ENCODE measurements at places on chromosomes 5 and 9.

DNA sequence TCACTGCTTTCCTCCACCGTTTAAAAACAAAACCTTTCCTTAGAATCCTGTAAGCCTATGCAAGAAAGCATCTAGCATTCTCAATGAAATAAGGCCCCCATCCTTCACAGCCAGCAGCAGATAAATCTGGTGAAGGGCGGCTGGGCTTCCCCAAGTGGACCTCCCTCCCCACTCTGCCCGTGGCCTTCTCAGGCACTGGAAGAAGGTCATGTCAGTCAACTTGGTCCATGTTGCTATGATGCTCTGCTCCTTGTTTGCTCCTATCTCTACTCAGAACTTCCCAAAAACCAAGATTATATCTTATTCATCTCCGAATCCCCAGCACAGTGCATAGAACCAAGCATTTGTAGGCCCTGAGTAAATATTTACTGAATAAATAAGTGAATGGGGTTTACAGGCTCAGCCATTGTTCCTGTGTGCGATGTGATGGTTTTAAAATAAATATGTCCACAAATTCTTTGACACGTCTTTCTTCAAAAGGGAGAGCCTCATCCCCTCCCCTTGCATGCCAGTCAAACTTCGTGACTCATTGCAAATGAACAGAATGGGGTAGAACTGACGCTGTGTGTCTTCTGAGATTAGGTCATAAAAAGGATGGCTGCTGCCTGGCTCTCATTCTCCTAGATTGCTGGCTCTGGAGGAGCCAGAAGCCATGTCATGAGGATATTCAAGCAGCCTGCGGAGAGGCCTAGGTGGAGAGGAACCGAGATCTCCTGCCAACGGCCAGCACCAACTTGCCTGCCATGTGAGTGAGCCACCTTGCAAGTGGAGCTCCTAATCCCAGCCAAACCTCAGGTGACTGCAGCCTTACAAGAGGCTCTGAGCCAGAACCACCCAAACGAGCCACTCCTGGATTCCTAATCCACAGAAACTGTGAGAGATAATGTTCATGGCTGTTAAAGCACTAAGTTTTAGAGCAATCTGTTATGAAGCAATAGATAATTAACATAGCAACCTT is 70.5 kb downstream of the MED27 start:
- DNase-seq = no peak

DNA sequence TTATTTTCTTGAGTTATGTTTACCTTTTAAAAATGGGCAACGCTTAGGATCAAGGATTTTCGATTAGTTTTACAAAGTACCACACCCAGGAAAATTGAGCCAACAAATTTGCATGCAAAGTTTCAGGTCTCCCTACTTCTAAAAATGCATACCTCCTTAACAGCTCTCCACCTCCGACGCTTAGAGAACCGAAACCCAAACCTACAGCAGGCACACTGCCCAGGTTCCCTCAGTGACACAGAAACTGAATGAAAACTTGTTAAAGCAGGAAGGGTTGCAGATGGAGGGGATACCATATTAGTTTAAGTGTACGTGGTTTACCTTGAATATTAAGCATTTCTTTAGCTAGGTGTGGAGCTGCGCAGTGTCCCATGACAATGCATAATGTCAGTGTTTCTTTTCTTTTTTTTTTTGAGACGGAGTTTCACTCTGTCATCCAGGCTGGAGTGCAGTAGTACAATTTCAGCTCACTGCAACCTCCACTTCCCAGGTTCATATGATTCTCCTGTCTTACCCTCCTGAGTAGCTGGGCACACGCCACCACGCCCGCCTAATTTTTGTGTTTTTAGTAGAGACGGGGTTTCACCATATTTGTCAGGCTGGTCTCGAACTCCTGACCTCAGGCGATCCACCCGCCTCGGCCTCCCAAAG is 1.6 kb upstream of the SUB1 start:
- DNase-seq = no peak

DNA sequence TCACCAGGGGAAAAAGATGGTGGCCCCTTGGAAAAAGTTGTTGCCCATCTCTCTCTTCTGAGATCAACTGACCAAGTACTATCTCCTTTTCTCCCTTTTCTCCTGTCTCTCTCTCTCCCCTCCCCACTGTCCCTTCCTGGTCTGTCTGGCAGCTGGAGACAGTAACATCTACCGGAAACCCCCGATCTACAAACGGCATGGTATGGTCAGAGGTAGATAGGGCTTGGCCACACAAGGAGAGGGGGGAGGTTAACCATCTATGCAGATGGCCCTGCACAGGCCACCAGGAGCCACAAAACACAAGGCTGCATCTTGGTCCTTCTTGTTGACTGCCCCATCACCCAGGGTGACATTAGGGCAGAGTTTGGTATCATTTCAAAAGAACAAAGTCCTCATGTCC is 29.3 kb upstream of the AFAP1L1 start:
- DNase-seq = no peak

DNA sequence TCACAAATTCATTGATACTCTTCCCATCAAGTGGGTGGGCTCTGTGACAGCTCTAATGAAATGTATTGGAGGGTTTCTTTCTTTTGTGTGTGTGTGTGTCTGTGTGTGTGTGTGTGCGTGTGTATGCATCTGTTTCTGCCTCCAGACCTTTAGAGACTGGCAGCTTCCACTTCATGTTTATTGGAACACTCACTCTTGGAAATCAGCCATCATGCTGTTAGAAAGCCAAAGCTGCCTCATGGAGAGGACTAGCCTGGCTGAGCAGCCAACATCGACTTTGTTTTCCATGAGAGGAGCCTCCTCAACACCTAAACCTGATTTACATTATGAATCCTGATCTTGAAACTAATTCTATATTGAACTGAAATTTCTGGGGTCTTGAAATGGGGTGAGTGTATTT is 128.5 kb upstream of the FAM174A start:
- DNase-seq = no peak

GRCh38 chr9:99823681-99824377 is 2.1 kb downstream of the NR4A3 start:
- peak; percentile 67 for DNase-seq

GRCh38 chr5:581266-581665 is 30.9 kb upstream of the CEP72 start:
- DNase-seq = no peak

DNA sequence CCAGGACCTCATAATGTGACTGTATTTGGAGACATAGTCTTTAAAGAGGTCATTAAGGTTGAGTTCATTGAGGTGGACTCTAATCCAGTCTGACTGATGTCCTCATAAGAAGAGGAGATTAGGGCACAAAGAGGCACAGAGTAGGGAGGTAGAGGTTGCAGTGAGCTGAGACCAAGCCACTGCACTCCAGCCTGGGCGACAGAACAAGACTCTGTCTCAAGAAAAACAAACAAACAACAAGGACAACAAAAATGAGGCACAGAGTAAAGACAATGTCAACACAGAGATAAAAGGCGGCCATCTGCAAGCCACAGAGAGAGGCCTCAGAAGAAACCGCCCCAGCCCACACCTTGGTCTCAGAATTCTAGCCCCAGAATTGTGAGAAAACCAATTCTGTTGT is 17.0 kb upstream of the TDRD7 start:
- no peak for DNase-seq

DNA sequence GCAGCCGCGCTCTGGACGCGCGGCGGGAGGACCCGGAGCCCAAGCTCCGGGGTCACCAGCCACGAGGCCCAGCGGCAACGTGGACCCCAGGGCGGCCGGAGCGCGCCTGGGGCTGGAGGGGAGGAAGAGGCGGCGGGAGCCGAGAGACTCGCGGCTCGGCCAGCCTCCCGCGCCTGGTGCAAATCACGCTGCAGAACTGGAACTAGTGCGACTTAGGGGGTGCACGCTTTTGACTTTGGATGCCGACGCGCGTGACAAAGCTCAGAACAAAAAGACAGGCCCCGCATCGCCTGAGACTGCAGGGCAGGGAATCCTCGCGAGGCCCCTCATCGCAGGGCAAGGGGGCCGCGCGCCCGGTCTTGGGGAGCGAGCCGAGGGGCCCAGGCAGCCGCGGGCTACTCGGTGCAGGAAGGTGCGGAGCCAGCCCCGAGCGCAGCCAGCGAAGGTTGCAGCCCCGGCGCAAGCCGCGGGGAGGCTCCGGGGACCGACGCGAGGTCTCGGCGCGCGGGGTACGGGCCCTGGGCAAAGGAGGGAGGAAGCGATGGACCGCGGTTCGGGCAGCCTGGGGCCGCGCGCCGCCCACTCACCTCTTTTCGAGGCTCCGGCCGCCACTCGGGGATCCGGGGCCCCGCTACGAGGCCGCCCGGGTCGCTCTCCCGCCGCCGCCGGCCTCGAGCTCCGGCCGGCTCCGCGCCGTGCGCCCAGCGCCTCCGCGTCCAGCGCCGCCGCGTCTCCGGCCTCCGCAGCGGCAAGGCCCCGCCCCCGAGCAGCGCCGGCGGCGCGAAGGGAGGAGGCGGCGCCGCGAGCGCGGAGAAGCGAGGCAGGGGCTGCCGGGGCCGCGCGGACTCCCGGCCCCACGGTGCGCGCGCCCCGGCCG is at the start of gene GOLM1:
Gene GOLM1 (minus strand): TSS at position 735 of the 877 bp plus-strand sequence. CDS start 20,238 bp downstream, outside the sequence.
- peak; percentile 90 for DNase-seq

- DNase-seq = peak; percentile 84
Measured at GRCh38 chr9:129023036-129023907, 4.9 kb downstream of the SH3GLB2 start.

GRCh38 chr5:78527054-78527859 is 121.3 kb downstream of the LHFPL2 start:
- DNase-seq = peak; percentile 74

- DNase-seq = no peak
Measured at GRCh38 chr5:97400537-97400936, 217.5 kb upstream of the RIOK2 start.

Measured in AG08396 (cell line).